ENCODE measurements at places on chromosomes 6 and 20.

- DNase-seq: no peak
Observed at GRCh38 chr20:39136798-39137197, 174.7 kb downstream of the DHX35 start.

DNA sequence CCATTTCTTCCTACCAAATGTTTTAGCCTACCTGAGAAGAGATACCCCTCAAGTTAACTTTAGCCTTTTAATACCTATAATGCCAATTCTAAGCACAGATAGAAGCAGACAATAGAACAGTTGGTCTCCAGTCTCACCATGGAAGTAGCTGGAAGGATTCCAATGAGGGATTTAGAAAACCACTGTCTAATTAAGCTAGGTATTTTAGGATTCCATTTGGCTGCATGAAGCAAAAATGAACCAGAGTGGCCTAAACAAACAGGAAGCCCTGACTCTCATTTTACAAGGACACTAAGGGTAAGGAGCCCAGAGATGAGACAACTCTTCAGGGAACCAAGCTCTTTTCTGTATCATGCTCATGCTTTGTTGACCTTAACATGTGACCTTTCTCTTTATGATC lies 199.2 kb downstream of the ALDH8A1 start:
- no peak for DNase-seq

- no peak for DNase-seq
Observed at GRCh38 chr20:7742479-7742878, 197.8 kb downstream of the HAO1 start.

GRCh38 chr20:57600320-57601210 lies 19.7 kb downstream of the ZBP1 start:
- no peak for DNase-seq

DNA sequence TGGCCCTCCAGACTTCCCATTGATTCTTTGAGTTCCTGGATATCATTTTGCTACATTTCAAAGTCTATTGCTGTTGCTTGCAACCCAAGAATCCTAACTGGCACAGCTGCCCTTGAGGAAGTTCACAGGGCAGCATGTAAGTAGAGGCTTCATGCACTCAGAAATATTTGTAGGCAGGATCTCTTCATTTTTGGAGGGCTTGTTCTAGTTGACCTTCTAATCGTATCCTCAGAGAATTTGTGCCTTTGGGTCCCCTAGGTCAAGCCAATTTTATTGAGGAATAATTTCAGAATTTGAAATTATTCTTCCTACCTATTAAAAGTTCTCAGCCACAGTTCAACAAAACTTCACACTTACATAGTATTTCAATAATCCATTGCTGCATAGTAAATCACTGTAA lies 5.6 kb upstream of the NCOA3 start:
- no peak for DNase-seq

All from CD4-positive, alpha-beta T cell treated with Interleukin-4 for 1 hour (primary cell).